HT1080 (cell line): ENCODE measurements at places on chromosomes 5 and 9. TPM values are rescaled to one million over a fixed set of nuclear protein-coding genes. Genes with fewer than 3 reads are reported as not detected.

GRCh38 chr9:136361754-136362449 is 1.6 kb downstream of the DNLZ start:
- DNase-seq, result no peak

- no peak for DNase-seq
Measured at GRCh38 chr5:143495110-143495509, 91.6 kb upstream of the NR3C1 start.

DNA sequence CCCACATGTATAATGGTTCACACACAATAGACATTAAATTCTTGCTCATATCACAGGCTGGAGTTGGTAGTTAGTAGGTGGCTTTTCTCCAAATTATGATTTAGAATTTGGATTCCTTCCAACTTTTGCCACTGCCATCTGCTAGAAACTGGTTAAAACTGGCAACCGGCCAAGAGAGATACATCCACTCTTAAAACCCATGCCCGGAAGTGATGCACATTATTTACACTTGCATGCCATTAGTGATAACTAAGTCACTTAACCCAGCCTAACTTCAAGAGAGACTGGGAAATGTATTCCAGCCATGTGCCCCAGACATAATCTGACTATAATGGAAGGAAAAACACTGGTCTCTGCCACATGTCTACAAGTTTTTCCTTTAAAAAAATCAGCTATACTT is 395.7 kb upstream of the SEMA6A start:
- peak; percentile 27 for DNase-seq

Gene CDH6
- total RNA-seq, result not detected in 2 replicates

- DNase-seq, result no peak
Measured at GRCh38 chr5:149379818-149380374, 804 bp upstream of the IL17B start.

- no peak for DNase-seq
Measured at GRCh38 chr5:2557435-2557834, 194.0 kb downstream of the IRX2 start.

- no peak for DNase-seq
Measured at GRCh38 chr9:74666625-74667316, 169.6 kb downstream of the RORB start.

Gene HTR4
- total RNA-seq, result not detected in 2 replicates

GRCh38 chr5:178417391-178417811 is 172.8 kb downstream of the COL23A1 start:
- no peak for DNase-seq
